ENCODE measurements at places on chromosomes 11 and 22. TPM values are rescaled to one million over a fixed set of nuclear protein-coding genes. Genes with fewer than 3 reads are reported as not detected.

DNA sequence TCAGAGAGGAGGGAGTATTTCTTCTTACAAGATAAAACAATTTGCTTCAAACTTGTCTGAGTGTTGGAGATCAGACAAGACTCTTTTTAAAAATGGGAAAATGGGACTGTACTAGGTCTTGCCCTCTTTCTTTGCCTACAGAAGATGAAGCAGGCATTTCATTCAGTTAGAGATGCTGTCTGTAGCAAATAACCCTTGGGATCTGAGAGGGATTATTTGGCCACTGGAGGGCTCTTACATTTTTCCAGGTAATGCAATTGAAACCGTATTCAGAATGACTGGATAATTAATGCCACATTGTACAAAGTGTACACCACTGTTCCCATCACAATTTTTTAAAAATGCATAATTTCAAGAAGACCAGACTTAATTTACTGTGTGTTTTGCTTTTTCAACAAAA is 258.5 kb upstream of the KIRREL3 start:
- no peak for DNase-seq

DNA sequence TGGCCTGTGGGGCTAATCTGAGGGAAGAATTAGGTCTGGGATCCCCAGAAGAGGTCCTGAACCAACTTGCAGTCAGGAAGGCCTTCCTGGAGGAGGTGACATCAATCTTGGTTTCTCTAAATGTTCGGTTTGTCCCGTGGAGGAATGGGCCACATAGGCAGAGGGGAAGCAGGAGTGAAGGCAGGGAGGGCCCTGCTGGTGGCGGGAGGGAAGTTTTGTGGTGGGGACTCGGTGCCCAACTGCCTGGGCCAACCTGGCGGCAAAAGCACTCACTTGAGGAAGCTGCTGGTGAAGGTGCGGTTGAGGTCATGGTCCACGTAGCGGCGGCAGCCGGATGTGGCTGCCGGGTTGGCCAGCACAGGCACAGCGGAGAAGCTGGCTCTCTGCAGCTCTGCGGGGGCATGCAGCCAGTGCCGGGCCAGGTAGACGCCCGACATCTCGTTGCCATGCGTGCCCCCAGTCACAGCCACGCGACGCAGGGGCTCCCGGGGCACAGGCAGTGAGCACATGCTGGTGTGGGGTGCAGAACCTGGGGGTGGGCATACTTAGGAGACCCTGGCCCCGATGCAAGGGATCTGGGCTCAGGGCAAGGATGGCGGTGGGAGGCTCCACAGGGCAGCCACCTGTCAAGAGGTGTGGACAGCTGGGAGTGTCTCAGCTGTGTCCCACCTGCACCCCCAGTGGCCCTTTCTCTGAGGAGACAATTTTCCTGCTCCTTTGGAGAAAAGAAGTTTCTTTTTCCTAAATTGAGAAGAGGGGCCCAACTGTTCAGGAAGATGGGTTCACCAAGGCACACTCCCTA is 3.8 kb downstream of the ACY3 start:
- no peak for DNase-seq

Gene YPEL4
- 0.70 TPM for total RNA-seq

Gene APOL2
- total RNA-seq = 14.7 TPM

DNA sequence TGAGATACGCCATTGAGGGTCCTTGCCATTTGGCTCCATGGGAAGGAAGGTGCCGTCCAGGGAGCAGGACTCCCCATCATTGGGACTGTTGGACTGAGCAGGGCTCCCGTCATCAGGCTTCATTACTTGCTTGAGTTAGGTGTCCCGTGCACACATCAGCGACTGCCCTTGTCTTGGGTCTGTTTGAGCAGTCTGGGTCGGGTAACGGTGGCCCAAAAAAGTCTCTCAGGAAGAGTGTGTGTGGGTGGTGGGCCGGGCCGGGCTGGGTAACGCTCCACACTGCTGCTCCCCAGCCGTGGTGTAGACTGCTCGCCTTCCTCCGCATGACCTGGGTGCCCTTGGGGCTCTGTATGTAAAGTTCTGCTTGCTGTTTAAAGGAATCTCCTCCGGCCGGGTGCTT is 293.5 kb downstream of the TBC1D22A start:
- DNase-seq = no peak

DNA sequence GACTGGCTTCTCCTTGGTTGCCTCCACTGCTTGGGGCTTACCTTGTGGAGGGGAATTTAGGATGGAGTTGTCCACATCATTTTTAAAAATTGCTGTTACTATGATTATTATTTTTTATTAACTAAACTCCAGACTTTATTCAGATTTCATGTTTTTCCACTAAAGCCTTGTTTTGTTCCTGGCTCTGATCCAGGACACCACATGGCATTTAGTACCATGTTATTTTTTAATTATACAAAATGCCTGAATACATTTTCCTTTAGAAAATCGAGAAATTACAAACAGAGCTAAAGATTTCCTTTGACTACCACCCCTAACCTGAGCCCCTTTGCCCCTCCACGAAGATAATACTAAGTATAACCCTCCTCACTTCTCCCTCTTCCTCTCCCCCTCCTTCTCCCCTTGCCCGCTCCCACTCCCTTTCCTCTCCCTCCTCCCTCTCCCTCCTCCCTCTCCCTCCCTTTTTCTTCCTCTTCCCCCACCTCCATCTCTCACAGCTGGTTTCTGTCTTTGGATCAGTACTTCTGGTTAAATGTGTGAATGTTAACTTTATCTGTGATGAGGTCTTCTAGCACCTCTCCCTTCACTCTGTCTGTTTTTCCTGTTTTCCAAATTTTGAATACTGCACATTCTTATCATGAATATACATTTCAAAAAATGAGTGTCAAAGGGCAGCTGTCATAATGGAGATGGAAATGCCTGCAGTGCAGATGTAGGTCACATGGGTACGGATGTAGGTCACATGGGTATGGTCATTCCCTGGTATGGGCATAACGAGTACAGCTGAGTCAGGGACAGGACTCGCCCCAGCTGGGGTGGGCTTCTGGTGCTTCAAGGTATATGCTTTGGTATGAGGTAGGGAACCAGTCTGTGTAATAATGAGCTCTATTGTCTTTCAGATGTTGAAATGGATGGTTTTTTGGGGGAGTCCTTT is 54.4 kb upstream of the OR4B1 start:
- DNase-seq = no peak

Gene ST14
- 0.12 TPM for total RNA-seq

DNA sequence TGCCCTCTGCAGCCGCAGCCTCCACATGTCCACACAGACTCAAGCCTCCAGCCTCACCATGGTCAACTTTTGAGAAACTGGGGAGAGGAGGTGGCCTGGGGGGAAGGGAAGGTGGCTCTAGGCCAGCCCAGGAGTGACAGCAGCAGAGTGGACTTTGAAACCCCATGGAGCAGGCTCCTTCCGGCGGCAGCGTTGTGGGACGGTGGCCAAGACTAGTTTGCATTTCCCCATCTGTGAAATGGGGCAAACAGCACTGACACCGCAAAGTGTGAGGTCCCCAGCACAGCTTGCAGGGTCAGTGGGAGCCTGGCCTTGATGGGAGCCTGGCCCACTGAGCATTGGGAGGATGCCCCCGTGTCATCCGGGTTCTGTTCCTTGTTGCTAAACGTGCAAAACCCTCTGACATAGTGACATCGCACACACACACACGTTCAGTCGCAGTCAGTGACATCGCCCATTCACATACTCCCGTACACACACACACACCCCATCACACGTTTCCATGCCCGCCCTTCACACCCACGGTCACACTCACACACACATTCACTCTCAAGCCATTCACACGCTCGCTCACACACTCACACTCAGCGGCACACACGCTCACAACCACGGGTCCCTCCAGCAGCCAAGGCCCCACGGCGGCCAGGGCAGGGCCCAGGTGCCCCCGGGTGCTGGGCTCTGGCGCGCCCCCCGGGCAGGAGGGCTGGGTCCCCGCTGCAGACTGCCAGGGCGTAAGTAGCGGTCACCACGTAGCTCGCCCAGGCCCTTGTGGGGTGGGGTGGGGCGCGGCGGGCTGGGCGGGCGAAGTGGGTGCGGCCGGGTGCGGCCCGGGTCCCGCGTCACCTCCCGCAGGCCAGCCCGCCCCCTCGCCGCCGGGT is 585 bp downstream of the CYB5R3 start:
- no peak for DNase-seq

DNA sequence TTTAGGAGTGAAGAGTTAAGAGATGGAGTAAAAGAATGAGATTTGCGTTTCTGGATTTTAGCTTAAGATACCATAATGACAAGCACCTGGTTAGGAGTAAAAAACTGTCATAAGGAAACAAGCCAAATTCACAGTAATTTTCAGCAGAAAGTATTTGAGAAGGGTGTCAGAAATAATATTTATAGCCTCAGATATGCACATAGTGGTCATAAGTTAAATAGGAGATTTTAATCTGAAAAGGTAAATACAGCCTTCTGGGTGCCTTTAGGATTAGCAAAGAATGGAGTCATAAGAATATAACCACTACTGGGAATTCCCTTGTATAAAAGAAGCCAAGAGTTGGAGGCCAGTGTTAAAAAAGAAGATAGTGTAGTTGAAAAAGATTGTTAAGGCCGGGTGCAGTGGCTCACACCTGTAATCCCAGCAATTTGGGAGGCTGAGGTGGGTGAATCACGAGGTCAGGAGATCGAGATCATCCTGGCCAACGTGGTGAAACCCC is 160.1 kb downstream of the SWAP70 start:
- DNase-seq = no peak

DNA sequence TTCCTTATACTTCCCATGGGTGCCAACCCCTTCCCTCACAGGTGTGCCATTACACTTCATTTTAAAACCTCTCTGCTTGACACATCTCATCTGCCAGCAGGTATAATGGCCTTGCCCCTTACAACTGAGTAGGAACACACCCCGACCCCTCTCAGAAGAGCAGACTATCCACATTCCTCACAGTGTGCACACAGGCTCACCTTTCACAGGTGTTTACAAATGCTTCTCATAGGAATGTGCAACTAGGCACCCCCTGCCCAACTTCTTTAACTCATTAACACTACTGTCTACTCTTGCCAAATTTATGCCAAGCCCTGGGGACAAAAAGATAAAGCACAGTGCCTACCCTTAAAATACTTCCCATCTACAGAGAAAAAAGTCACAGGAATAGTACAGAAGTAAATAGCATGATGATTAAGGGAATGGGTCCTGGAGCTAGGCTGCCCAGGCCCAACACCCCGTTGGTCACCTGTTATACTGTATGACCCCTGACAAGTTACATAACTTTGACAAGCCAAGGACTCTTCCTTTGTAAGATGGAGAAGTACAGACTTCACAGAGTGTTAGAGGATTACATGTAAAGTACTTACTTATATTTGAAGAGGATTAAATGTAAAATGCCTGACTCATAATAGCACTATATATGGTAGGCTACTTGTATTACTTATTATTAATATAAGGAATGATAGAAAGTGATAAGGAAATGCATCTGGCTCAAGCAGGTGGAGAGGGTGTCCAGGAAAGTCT is 15.2 kb downstream of the TRIM3 start:
- no peak for DNase-seq

- no peak for DNase-seq
These were observed 25.4 kb downstream of the YPEL1 start for GRCh38 chr22:21710156-21710555.

Gene APOBEC3B
- 6.5 TPM for total RNA-seq

GRCh38 chr11:126543691-126544090 is 188.2 kb downstream of the ST3GAL4 start:
- DNase-seq = no peak

GRCh38 chr11:17157761-17158160 is 50.0 kb downstream of the PIK3C2A start:
- DNase-seq = no peak

DNA sequence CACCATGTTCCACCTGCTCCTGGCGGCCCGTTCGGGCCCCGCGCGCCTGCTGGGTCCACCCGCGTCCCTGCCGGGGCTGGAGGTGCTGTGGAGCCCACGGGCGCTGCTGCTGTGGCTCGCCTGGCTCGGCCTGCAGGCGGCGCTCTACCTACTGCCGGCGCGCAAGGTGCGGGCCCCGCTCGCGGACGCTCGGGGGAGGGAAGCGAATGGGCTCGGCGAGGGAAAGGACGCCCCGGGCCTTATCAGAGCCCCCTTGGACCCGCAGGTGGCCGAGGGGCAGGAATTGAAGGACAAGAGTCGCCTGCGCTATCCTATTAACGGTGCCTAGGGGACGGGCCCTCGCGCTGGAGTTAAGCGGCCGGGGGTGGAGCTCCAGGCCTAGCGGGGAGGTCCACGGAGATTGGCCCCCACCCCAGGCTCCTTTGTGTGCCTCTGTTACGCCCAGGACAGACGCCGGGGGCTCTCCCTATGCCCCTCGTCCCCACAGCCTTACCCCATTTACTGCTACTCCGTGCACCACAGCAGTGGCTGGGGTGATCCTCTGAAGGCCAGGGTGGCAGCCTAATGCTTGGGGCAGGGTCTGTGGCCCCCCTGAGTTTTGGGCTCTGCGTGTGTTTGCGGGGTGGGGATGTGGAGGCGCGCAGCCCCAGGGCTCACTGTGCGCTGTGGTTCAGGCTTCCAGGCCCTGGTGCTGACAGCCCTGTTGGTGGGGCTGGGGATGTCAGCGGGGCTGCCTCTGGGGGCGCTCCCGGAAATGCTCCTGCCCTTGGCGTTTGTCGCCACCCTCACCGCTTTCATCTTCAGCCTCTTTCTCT is 1.1 kb downstream of the TM7SF2 start:
- no peak for DNase-seq

DNA sequence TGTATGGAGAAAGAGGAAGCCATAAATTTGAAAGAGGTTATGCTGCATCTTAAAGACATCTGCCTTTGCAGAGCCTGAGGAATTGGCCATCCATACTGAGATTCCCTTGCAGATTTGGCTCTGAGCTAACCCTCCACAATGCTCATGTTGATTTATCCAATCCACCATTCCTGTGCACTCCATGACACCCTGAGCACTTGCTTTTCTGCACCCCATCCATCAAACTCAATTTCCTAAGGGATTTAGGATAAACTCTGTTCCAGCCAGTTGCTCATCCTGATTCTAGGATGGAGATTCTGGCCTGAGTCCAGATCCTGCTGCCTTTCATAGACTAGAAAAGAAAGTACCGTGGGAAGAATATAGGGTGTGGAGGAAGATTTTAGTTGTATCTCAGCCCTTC is 379.2 kb upstream of the LARGE1 start:
- DNase-seq = no peak

DNA sequence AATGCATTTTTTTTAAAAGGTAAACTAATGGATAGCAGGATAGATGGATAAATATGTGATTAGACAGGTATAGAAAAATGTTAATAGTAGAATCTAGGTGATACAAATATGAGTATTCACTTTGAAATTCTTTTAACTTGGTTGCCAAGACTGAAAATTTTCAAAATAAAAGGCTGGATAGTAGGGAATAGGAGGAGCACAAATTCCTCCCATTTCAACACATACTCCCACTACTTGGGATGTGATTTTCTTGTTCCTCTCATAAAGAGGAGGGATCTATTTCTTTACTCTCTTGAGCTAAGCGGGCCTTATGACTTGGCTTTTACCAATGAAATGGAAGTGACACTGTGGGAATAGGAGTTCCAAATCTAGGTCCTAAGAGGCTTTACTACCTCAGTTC is 35.9 kb downstream of the PIK3C2A start:
- DNase-seq = peak; percentile 57

DNA sequence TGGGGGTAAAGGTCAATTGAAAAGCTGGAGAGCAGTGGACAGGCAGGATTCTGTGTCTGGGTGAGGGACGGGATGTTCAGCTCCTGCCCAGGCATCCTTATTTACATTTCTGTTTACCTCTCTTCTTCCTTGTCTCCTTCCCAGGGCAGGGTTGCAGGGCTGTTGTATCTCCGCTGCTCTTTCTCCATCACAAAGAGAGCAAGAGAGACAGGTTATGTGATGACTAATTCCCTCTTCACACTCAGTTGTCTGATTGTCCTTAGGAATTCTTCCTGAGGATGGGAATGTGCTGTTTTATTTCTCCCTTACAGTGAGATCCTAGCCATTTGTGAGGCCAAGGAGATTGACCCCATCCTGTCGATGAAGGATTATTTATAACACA is 104.9 kb downstream of the VPREB1 start:
- DNase-seq = no peak

GRCh38 chr11:114295676-114296604 is at the start of gene NNMT:
Gene NNMT (plus strand): TSS chr11:114296399. CDS start chr11:114296557, 158 bp downstream.
- DNase-seq = no peak

Measured in cardiac muscle cell (in vitro differentiated cells and primary cell).